Activated CD8-positive, alpha-beta memory T cell treated with anti-CD3 and anti-CD28 coated beads, Interleukin-2, amount 50 U/mL, for 48 hours (primary cell): ENCODE measurements at places on chromosomes 2 and 18.

GRCh38 chr2:145800151-145801091 is 1280.5 kb upstream of the ZEB2 start:
- no peak for DNase-seq

GRCh38 chr18:11518788-11519685 is 90.4 kb upstream of the SLC35G4 start:
- DNase-seq: peak; percentile 68

GRCh38 chr2:189113963-189114362 is 65.6 kb downstream of the COL5A2 start:
- DNase-seq: no peak

- DNase-seq: no peak
Observed at GRCh38 chr2:98936353-98937351, 627 bp upstream of the CRACDL start.

DNA sequence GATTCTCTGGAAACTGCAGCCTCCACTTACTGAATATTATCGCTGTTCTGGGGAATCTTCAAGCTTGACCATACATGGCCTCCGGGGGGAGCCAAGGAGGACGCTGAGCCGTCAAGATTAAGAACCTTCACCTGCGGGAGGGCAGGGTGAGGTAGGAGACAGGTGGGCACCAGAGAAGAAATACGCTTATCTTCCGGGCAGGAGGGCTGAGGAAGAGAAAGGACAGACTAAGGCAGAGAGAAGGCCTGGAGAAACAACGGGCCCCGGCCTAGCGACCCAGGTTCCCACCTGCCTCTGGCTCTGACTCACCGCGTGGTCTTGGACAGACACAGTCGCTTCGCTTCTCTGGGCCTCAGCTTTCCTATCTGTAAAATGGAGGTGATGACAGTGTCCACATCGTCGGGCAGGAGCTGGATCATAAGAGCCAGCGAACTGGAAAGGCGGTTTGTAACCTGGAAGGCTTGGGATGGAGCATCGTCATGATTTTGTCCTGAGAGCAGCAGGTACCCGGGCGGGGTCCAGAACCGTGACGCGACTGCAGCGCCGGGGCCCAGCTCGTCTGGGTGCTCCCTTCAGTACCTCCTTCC is 659 bp downstream of the ZNF142 start:
- DNase-seq: peak; percentile 79

GRCh38 chr2:191500884-191501560 is 176.9 kb upstream of the NABP1 start:
- no peak for DNase-seq

- DNase-seq: no peak
Observed at GRCh38 chr18:51614033-51614432, 416.6 kb upstream of the MEX3C start.

DNA sequence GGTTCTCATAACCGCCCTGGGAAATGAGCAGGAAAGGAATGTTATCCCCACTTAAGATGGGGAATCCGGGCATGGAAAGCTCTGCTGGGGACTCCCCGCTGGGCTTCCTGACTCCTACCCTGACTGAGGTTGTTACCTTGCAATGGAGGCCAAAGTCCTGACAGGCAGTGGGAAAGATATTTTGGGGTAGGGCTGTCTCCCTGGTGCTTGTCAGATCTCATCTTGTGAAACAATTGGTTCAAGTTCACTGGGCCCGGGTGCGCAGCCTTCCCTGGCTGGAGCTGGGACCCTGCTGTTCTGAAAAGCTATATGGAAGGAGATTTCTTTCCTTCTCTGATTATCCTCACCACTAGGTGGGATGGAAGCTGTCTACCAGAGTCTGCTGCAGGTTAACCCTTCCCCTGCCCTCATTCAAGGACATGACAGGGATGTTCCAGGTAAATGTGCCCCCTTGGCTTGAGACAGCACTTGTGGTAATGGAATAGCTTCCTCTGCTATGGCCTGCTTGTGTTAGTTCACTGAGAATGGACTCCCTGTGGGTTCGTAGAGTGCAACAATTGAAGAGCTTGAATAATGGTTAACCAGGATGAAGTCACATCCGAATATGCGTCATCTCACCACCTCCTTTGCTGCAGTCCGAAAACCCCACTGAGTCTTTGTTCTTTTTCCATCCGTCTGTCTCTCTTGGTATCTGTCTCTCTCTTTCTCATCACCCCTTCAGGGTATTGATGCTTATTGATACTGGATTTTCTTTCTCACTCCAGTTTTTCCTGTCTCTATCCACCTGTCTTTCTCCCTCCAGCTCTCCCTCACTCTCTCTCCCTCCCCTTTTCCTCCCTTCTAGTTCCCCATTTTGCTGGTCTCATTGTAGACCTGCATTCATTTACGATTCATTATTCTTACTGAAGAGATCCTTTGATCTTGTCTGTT is 67.8 kb upstream of the EPAS1 start:
- no peak for DNase-seq
